ENCODE measurements at places on chromosomes 5 and 9.

GRCh38 chr5:124574521-124575436, 171.7 kb downstream of the ZNF608 start:
- DNase-seq, result no peak

GRCh38 chr5:124888050-124888506, 141.6 kb upstream of the ZNF608 start:
- no peak for DNase-seq

DNA sequence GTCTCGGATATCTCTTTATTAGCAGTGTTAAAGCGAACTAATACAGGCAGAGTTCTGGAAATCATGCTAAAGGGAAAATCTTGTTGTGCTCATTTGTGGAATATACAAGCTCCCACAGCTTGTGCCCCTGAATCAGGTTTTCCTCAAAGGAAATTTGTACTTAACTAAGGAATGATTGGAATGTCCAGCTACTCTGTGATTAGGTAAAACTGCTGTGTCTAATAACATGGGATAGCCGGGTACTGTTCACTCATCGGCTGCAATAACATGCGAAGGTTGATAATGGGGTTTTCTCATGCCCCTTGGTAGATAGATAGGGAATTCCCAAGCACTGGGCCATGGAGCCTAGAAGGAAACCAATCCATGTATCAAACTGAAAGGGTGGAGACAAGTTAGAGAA, 306.7 kb downstream of the NR2F1-AS1 start:
- no peak for DNase-seq

DNA sequence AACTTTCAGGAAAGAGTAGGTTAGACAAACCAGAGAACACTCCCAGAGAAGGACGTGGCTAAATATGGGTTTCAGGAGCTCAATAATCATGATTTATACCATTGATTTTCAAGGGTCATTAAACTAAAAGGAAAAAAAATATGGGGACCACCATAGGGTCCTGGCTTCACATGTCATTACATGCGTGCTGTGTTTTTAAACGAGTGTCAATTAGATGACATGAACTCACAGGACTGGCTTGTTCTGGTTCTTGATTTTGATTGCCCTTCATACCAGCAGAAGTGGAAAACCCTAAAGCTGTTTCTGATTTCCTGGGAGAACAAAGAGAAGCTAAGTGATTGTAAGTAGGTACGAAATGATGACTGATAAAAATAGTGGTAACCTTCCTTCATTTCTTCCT, 5.8 kb downstream of the ACOT12 start:
- no peak for DNase-seq

- DNase-seq, result no peak
Measured at GRCh38 chr5:61280205-61280604, 51.9 kb upstream of the ZSWIM6 start.

DNA sequence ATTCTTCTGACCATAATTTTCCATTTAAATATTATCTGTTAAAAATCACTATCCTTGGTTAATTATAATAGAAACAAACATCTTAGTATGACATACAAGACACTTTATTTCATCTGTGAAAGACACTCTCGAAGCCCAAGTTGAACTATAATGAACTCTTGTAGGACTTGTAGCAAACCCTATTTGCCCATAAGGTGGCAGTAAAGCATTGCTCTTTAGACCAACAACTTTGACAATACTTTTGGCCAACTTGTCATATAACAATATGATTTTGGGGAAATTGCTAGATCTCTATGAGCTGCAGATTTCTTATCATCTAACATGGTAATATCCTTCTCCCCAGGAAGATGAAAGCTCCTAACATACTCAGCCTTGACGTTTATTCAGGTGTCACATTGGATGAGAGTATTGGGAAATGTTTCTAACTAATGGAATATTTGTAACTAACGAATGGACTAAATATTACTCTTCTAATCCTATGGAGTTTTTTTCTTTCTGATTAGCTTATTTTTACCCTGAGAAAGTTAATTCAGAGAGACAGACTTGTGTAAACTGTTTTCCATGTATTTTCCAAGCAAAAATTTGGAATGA, 11.0 kb downstream of the SPINK14 start:
- DNase-seq, result no peak

GRCh38 chr5:172565455-172565854, 75.6 kb upstream of the NEURL1B start:
- no peak for DNase-seq

GRCh38 chr5:154618696-154619095, 136.5 kb upstream of the LARP1 start:
- no peak for DNase-seq

DNA sequence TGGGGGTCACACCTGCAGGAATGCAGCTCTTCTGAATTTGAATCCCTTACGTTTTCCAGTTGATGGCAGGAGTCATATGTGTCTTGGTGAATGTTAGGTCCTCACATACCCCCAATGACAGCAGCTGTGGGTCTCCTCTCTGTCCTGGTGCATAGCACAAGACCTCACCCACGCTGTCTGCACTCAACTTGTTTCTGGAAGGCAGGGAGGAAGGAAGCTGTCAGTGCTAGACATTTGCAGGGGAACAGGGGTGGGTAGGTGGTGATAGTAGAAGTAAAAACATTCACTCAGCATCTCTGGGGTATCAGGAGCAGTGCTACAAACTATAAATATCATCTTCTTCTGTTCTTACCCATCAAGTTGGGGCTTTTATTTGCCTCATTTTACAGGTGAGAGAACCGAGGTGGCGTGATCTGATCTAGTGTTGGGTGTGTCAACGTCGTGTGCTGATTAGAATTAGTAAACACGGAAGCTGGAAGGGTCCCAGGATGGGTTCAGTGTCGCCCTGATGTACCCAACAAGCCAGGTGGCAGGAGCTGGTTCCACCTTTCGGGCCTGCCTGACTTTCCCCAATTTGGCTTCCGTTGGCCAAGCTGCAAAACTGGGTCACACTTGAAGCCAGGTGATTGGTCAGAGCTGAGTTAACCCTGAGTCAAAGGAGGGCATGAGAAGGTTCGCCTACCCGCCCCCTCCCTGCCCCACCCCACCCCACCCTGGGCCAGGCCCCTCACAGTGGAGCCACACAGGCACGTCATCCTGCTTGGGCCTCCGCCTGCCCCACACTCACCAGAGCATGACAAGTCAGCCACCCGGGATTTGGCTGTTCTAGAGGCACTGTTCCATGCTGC, 15.8 kb downstream of the ERGIC1 start:
- no peak for DNase-seq

GRCh38 chr9:105375323-105375722, 72.5 kb upstream of the FSD1L start:
- no peak for DNase-seq

GRCh38 chr5:10499776-10500175, 58.1 kb downstream of the ROPN1L start:
- DNase-seq, result no peak

DNA sequence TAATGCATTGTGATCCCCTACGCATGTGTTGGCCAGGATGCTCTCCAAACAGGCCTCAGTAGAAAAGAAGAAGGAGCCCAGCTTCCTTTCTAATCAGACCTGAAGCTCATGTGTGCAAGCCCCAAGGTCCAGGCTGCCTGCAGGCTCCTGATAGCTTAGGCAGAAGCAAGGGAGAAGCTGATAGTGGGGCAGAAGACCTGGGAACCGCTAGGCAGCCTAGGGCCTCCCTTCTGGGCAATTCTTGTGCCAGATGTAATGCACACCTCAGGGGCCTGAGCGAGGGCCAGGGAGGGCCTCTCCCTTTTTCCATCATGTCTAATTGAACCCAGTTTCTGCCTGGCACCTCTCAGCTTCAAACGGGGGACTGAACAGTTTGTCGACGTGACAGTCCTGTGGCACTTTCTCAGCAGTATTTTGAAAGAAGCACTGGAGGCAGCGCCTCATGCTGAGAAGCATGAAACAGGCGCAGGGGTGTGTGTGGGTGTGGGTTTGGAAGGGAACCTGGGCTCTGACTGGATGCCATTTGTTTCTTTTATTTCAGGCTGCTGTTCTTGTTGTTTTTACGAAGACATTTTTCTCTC, 212.8 kb downstream of the PIK3R1 start:
- DNase-seq, result no peak

DNA sequence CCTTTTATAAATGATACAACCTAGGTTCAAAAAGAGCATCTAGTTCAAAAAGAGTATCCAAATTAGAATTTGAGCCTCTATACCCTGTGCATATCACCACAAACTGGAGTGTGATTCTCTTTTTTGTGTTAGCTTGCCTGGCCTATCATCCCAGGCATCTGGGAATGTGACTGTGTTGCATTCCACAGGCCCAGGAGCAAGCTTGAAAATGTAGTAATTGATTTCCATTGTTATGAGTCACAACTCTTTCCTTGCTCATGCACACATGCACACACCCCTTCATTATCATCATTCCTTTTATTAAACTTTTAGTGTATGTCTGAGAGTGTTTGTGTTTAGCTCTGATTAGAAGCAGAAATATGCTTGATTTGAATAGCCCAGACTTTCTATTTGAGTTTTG, 75.2 kb downstream of the FCHO2 start:
- no peak for DNase-seq

DNA sequence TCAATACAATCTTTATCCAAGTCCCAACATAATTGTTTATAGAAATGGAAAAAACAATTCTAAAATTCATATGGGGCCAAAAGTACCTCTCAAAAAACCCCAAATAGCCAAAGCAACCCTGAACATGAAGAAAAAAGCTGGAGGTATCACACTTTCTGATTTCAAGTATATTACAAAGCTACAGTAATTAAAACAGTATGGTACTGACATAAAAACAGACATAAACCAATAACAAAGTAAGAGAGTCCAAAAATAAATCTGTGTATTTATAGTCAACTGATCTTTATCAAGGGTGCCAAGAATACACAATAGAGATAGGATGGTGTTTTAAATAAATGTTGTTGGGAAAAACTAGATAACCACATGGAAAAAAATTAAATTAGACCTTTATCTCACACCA, 13.6 kb upstream of the GOLPH3 start:
- DNase-seq, result no peak

DNA sequence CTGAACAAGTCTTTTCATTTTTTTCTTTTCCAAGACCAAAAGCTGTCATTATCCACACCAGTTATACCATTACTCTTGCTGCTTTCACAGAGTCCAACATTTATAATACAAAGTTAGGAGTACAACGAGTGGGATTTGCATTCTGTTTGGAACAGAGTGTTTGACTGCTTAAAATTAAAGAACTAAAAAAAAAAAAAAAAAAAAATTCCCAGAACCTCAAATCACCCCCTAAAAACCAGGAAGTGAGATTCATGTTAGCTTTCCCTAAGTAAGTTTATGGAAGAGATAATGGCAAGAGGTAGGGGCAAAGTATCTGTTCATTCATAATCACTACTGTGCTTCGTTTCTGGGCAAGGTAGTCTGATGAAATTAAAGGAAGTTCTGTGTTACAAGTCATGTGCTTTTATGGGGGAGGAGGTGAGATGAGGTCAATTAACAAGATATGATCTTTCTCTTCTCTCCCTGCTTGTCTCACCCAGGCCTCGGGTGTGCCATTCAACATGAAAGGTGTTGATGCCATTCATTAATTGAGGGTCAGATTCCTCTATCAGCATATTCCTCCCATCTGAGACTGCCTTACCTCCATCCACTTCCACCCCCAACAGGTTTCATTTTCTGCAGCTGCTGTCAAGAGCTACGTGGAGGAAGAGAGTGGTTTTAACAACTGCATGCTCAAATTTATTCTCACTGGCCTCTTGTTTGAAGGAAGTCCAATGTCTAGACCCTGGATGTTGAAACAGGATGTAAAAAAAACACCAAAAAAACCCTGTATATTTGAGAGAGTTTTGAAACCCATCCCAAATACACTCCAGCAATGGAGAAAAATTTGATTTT, 58.1 kb downstream of the MARCHF3 start:
- DNase-seq, result peak; percentile 34

GRCh38 chr5:16043349-16043965, 136.1 kb downstream of the MARCHF11 start:
- DNase-seq, result no peak

- no peak for DNase-seq
Measured at GRCh38 chr5:80122579-80122978, 87.4 kb downstream of the THBS4 start.

- no peak for DNase-seq
Measured at GRCh38 chr9:78089111-78089510, 57.5 kb upstream of the GNAQ start.

GRCh38 chr9:114098021-114098935, 814 bp downstream of the KIF12 start:
- no peak for DNase-seq

Measured in GM12891 (cell line).